A549 treated with Hydrocortisone at 1 μM for 4 hours (cell line): ENCODE measurements at places on chromosomes 16 and 17. TPM values are rescaled to one million over a fixed set of nuclear protein-coding genes. Genes with fewer than 3 reads are reported as not detected.

Gene ADAM11
- total RNA-seq = 1.8 to 2.2 TPM (median 1.8 TPM) in 5 replicates

Gene SLC25A39
- total RNA-seq = 156 to 206 TPM (median 192 TPM) in 5 replicates

Gene ZP2
- total RNA-seq = not detected in 5 replicates

Gene SPATA20
- 72.8 to 84.0 TPM (median 79.6 TPM) in 5 replicates for total RNA-seq

Gene FNDC8
- 0.06 to 0.16 TPM (median 0.08 TPM) in 5 replicates for total RNA-seq

Gene EPX
- not detected in 5 replicates for total RNA-seq

Gene CEP112
- 4.8 to 7.2 TPM (median 6.7 TPM) in 5 replicates for total RNA-seq

Gene NPW
- 0.40 to 1.3 TPM (median 0.85 TPM) in 5 replicates for total RNA-seq

Gene DBNDD1
- total RNA-seq = 51.4 to 64.5 TPM (median 59.9 TPM) in 5 replicates
